ENCODE measurements at places on chromosomes 1 and 21.

DNA sequence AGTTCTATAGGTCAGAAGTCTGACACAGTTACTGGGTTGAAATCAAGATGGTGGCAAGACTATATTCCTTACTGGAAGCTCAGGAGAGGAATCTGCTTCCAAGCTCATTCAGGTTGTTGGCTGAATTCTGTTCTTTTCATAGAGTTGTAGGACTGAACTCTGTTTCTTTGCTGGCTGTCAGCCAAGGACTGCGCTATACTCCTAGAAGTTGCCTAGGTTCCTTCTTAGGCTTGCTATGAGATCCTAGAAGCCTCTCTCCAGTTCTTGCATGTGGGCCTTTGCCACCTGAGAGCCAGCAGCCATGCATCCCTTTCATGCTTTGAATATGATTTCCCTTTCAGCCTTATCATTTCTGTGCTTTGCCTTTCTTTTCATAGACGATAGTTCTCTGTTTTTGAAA, 176.4 kb downstream of the RPS6KC1 start:
- DNase-seq: no peak

- DNase-seq: peak; percentile 49
Measured at GRCh38 chr1:210400043-210400840, 71.5 kb downstream of the HHAT start.

- no peak for DNase-seq
Measured at GRCh38 chr1:23553231-23554126, 5.8 kb downstream of the ID3 start.

GRCh38 chr1:5985250-5985649, 7.0 kb downstream of the NPHP4 start:
- DNase-seq: no peak

DNA sequence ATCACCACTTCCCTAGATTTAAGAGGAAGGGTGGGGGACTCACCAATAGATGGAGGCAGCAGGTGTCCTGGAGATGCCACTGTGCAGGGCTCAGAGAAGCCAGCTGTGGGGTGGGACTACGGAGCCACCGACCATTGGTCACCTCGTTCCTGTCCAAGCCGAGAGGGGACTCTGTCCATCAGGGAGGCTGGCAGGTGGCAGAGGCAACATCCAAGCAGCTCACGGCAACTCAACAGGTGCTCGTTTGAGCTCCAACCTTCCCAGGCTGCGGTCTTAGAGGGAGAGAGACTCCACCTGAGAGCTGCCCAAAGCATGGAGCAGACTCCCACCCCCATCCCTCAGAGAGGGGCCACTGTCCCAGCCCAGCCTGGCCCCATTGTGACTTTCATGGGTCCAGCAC, 71.4 kb downstream of the IGSF21 start:
- DNase-seq: no peak
